ENCODE measurements at places on chromosomes 16 and 17.

GRCh38 chr16:81711657-81712319 is 67.3 kb upstream of the PLCG2 start:
- no peak for DNase-seq

GRCh38 chr17:28394337-28395116 is 11.5 kb downstream of the SLC46A1 start:
- no peak for DNase-seq

DNA sequence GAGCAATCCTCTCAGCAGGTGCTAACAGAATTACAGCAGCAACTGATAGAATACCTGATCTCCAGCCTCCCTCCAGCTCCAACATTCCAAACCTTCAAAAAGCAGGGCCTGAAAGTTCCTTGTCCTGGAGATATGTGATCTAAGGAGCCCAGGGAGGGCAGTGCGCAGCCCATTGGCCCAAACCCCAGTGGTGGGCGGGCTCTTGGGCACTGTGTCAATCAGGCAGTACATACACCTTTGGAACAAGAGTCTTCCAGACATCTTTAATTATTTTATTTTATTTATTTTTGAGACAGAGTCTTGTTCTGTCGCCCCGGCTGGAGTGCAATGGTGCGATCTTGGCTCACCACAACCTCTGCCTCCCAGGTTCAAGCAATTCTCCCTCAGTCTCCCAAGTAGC is 24.2 kb downstream of the SLC12A3 start:
- DNase-seq = no peak

DNA sequence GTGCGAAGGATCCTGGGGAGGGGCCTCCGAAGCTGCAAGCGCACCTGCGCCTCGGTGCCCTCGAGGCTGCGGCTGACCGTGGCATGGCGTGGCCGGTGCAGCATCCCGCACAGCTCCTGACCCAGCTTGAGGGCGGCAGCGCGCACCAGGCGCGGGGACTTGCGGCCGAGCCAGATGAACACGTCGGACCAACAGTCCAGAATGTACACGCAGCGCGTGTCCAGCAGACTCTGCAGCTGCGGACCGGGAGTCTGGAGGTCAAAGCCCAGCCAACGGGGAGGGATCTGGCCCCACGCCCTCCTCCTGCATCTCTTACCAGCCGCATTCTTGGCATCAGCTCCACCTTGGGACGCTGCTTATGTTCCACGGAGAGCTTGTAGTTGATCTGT is 10.9 kb downstream of the FLII start:
- no peak for DNase-seq

DNA sequence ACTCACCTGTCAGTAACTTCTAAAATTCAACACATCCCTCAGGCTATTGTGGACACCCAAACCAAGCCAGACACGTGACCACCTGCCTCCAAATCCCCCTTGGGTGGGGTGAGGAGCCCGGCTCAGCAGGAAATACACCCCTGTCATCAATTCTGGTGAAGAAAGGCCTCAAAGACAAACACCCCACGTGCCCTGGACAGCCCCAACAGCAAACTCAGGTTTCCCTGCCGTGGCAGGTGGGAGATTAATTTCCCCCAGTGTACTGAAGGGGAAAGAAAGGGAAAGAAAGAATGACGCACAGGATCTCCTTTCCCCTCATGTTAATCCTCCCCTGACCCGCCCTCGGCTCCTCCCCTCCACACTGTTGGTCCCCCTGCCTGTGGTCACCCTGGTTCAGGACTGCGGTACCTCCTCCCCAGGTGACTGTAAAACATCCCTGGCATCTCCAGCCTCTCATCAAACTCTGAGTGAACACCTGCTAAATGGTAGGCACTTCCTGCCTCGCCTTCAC is 98.3 kb downstream of the ZNF423 start:
- no peak for DNase-seq

- DNase-seq = peak; percentile 88
Observed at GRCh38 chr17:78252111-78252634, 20.7 kb downstream of the TMEM235 start.

GRCh38 chr17:73420897-73421296 is 109.1 kb upstream of the CDC42EP4 start:
- DNase-seq = no peak

- no peak for DNase-seq
Observed at GRCh38 chr17:57260325-57261083, 4.2 kb downstream of the MSI2 start.

- no peak for DNase-seq
Observed at GRCh38 chr16:15960124-15960971, 10.9 kb downstream of the ABCC1 start.

GRCh38 chr16:67053767-67054334 is 24.9 kb downstream of the CBFB start:
- no peak for DNase-seq

GRCh38 chr17:67475161-67475937 is 98.3 kb downstream of the PITPNC1 start:
- peak; percentile 88 for DNase-seq

DNA sequence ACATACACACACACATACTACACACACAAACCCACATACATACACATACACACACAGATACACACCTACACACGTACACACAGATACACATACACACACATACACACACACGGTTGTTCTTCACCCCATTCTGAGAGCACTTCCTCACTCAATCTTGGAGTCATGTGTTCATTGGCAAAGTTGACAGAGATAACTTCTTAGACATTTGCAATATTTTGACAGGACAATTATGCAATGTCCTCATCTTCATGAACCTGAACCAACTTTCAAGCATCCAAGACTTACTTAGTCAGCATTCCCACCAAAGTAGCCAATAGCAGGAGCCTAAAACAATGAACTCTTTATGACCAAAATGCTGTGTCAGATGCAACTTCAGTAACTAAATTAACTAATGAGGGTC is 77.1 kb upstream of the DNAH17 start:
- no peak for DNase-seq

DNA sequence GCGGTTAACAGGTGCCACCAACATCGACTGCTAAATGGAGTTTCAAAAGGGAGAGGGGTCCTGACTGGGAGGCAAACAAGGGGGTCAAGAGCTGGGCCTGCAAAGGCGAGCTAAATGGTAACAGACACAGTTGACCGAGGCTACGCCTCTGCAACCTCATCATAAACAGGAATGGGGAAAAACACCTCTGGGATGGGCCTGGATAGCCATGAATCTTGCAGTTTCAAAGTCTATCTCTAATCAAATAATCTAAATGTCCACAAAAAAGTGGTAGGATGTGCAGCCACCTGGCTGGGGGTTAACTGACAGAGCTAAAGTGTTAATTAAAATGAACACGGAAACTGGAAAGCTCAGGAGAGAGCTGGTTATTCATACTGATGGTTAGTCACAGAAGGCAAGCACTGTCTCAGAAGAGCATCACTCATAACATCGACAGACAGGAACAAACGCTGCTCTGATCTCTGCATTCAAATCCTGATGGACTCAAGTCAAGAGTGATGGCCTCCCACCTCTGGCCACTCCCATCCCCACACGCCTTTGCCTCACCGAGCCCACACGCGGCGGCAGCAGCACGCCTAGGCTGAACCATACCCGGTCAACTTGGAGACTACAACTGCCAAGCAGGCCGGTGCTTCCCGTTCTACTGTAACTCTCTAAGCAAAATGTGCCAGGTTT is 56.3 kb downstream of the CREBBP start:
- no peak for DNase-seq

DNA sequence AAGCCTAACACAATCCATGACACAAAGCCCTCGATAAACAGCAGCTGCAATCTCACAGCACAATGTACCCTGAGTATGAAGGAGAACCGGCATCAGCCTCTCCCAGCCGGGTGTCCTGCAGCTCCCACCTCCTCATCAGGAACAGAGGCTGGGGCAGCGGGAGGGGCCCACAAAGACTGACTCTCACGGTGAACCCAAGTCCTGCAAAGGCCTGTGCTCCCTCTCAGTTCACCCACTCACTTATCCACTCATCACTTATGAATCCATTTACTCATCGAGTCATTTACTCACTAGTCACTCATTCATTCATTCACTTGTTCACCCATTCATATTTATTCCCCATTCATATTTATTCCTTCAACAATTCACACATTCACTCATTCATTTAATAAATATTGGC is 11.6 kb downstream of the ZNF423 start:
- no peak for DNase-seq

GRCh38 chr16:56252835-56253234 is 61.5 kb downstream of the GNAO1 start:
- DNase-seq = no peak

- DNase-seq = no peak
Observed at GRCh38 chr16:60979119-60979518, 1057.1 kb downstream of the CDH8 start.

DNA sequence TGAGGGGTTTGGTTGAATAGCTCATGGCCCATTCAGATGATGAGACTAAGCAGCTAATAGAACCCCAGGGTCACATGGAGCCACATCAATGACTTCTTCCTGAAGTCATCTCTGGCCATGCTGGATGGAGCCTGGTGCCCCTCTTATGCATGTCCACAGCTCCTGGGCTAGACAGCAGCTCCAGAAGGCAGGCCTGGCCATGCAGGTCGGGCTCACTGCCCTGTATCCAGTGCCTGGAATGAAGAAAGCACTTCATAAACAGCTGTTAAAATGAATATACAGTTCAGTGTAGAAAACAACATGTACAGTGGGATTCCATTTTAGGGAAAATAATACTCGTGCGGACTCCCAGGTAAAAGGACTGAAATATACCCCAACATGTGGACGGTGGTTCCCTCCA is 73.9 kb downstream of the GNAO1 start:
- DNase-seq = no peak

DNA sequence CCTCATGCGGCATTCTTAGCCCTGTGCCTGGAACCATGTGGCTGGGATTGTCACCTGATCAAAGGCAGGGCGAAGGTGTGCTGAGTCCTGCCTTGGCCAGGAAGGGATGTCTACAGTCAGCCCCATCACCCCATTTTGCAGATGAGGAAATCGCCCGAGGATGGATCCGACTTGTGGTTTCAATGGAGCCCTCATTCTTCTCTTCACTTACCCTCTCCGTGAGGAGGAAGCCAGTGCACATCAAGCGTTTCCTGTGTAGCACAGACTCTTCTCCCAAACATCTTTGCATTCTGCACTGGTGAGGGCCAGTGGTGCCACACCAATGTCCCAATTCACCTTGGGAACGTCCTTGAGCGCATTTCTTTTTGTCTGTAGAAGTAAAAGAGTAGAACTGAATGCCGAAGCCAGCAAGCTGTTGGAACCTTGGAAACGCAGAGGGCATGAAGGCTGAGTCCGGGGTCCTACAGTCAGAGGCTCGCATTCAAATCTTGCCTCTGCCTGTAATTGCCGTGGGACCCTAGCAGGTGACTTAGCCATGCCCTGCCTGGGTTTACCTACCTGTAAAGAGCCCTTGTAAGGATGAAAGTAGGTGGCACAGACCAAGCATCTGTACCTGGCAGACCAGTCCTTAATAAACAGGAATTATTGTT is 85.4 kb downstream of the IRF8 start:
- DNase-seq = no peak

GRCh38 chr16:72091217-72091616 is 2.2 kb downstream of the TXNL4B start:
- no peak for DNase-seq

- peak; percentile 93 for DNase-seq
Observed at GRCh38 chr17:7237761-7238419, 1.4 kb downstream of the PHF23 start.

- DNase-seq = no peak
Observed at GRCh38 chr17:82338858-82339633, 5.5 kb upstream of the SECTM1 start.

DNA sequence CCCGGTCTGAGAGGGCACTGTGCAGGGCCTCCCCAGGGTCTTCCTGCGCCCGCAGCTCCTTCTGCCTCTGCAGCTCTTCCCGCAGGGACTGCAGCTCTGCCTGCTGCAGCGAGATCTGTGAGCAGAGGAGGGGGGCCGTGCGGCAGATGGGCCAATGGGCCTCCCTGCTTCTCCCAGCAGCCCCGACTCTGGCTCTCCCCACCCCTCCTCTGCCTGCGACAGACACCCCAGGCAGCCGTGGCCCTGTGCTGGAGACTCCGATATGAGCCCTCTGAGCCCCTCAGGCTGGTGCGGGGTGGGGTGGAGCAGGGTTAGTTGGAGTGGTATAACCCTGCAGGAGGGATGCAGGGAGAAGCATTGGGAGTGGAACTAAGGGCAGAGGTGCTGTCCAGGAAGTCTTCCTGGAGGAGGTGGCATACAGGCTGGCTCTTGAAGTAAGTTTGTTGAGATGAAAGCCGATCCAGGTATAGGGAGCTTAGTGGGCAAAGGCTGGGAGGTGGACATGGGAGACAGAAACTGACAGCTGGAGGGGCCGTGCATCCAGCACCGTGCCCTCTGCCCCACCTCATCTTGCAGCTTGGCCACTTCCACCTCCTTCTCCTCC is 5.0 kb downstream of the THOC6 start:
- DNase-seq = no peak

- DNase-seq = no peak
Observed at GRCh38 chr16:11188801-11189740, 66.9 kb downstream of the SOCS1 start.

DNA sequence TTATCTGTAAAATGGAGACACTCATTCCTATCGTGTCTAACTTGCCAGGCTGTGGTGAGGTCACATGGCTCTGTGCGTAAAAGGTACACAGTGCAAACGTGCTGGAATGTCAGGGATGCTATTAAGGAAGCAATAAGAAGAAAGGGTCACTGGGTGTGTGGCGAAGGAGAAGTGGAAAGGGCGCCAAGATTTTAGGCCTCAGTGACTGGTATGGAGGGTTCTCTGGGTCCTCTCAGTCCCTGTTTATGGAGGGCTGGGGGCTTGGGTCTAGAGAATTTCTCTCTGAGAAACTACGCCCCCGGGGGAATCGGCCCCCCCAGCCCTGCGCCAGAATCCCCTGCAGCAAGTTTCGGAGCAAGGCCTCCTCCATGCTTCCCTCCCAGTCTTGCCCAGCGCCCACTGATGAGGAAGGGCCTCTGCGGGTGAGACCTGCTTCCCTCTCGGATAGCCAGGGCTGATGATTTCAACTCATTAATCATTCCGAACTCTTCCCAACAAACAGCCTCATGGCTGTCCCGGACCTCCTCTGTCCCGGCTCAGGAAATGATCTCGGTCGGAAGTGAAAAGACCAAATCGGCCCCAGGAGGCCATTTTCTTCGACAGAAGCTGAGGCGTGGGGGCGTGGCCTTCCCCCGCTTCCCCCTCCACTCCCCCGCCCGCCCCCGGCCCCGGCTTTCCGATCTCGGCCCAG is 1.2 kb upstream of the HEXIM1 start:
- peak; percentile 81 for DNase-seq

- no peak for DNase-seq
Observed at GRCh38 chr16:69194488-69194887, 7.5 kb downstream of the SNTB2 start.

DNA sequence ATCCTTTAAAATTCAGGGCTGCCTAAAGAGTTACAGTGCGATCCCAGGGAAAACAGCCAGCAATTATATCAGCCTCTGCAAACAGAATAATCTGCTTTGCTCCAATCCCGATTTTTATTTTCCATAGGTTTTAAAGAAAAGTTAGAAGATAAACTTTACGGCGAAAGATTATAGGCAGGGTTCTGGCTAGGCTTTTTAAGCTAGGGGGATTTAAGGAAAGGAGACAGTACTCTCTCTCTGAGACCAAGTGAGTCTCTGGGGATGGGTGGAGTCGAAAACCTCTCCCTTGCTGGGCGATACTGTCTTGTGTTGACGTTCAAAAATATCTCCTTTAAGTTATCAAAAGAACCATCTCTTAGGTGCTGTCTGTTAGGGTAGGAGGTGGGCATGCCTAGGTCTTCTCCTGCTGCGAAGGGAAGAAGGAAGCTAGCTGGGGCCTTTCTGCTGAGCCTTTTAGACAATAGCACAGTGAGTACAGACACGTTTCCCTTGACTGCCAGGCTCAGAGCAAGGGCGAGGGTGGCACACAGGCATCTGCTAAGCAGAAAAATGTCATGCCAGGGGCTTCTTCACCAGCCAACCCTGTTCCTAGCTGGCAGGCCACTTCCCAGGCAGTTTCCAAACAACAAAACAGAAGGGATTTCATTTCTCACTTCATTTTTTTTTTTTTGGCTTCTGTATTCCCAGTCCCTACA is 167.9 kb upstream of the MAF start:
- DNase-seq = peak; percentile 3
